ENCODE measurements at places on chromosomes 6 and 20.

DNA sequence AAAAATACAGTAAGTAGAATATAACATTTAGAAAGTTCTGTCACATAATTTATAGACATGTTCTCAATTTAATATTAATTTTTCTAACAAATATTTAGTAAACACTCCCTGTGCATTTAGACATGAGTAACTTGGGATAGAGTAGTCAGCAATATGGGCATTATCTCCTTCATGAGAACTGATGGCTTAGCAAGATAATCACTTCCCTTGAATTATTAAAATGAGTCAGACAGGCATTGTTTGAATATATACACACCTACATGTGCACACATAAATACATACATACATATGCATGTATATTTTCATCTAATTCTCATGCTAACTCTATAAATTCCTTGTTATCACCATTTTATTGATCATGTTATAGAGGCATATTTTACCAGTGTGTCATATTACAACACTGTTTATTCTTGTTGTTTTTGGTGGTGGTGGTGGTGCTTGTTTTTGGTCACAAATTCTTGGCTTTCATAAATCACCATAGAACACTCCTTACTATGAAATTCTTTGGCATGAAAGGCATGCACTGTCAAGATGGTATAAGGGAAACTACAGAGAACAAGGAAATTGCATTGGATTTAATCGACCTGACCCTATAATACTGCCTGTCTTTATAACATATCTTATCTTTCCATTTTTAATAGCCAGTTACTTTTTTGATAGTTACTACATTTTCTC lies 434.5 kb upstream of the MANEA start:
- no peak for DNase-seq

DNA sequence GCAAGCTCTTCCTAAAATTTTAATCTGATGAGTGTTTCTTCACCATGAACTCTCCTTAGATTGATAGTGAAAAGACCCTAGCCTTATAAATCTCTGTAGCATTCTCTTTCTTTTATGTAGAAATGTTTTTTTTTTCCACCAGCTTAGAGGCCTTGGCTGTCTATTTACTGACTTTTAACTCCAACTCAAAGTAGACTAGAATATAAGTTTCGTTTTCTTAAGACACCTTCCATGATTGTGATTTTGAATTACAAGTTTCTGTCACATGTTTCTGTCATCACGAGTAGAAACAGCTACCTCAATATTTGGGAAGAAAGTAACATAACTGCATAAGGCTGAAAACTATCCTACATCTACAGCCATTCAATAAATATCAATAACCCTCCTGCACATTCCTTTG lies 17.8 kb downstream of the ADGRF4 start:
- DNase-seq, result no peak

- DNase-seq, result no peak
Observed at GRCh38 chr20:57840066-57840465, 130.3 kb upstream of the PMEPA1 start.

DNA sequence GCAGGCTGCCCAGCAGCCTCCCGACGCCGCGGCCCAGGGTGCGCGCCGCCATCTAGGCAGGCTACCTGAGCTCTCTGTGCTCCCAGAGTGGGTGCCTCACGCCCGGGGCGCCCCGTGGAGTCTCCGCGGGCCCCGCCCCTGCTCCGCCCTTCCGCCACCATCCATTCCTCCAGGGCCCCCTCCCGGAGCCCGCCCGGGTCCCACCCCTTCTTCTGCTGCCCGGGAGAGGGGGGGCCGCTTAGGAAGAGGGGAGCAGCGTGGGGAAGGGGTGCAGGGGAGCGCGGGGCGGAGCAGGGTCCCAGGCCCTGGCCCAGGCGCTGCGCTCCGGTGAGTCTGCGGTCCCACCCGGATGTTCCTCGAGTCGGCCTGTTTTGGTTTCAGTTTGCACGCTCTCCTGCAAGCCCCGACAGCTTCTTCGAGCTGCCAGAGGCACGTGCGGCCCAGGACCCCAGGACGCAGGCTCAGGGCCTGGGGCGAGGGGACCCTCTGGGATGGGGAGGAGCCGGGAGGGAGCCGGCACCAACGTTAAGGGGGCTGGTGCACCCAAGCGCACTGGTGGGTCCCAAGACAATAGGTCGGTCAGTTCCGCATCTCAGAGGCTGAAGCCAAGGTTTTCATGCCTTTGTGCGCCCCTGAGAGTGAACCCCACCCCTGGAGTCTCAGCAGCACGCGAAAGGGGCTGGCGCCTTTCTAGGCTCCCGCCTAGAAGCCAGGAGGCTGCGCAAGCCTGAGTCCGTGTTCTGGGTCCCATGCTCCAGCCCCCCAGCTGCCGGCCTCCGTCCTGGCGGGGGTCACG lies at the start of gene ACSS1:
TSS of gene ACSS1 (minus strand) at position 89 of the 796 bp plus-strand sequence. CDS start at position 52, 37 bp downstream.
- peak; percentile 73 for DNase-seq

DNA sequence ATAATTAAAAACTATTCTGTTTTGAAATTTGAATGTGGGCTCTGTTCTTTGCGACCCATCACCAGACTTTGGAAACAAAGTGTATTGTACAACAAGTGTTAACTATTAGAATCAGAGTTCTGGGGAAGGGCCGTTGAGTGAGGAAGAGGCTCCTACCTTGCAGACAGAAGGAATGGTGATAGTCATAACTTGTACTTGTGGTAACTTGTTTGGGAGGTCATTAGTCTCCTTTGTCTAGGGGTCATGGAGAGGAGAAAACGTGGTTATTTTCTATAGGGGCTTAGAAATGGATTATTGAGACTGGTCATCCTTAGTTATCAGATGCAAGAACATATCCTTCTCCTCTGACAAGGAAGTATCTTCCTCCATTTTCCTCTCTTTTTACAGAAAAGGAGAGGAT lies 174.8 kb downstream of the BMP2 start:
- DNase-seq, result no peak

- DNase-seq, result no peak
Observed at GRCh38 chr20:14861028-14861699, 523.8 kb upstream of the FLRT3 start.

DNA sequence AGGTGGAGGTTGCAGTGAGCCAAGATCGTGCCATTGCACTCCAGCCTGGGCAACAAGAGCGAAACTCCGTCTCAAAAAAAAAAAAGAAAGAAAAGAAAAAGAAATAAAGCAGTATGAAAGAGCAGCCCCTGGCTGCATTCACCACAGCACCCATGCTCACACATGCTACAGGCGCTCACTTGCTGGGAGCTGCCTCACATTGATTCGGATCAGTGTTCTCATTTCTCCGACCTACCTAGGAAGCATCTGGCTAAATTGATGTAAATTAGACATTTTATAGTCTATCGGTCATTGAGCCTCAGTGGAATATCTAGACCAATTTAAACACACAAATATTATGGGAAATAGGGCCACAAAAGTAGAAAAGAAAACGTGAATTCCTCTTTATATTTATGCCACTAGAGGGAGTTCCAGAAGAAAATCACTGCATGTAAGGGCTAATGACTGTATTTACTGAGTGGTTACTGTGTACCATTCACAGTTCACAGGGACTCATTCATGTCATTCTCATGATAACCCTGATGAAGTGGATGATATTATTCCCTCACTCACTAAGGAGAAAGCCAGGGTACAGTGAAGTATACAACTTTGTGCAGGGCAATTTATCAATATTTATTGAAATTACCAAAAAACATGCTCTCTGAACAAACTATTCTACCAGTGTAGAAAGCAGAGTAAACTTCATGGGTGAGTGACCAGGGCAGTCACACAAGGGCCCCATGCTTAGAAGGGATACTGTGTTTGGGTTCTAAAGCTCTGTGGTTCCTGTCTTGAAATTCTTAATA lies 5.3 kb upstream of the MOG start:
- DNase-seq, result no peak

- peak; percentile 64 for DNase-seq
Observed at GRCh38 chr6:42898891-42899361, 16.9 kb upstream of the PTCRA start.

DNA sequence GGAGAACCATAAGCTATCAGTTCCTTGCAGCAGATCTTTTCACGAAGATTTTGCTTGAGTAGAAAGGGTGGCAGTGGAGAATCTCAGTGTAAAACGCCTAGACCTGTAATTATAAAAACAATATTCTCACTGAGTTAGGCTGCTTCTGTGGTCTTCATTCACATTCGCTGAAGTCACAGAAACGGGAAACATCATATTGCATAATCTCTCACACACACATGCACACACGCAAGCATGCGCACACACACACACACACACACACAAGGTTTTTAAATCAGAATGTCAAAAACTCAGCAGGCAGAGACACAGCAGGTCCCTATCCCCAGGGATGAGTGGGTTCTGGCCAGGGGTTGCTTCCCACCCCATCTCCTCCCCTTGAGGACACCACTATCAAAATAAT lies 175.5 kb downstream of the ATXN1 start:
- DNase-seq, result no peak

GRCh38 chr6:52686878-52687699 lies 16.2 kb downstream of the TMEM14A start:
- no peak for DNase-seq

DNA sequence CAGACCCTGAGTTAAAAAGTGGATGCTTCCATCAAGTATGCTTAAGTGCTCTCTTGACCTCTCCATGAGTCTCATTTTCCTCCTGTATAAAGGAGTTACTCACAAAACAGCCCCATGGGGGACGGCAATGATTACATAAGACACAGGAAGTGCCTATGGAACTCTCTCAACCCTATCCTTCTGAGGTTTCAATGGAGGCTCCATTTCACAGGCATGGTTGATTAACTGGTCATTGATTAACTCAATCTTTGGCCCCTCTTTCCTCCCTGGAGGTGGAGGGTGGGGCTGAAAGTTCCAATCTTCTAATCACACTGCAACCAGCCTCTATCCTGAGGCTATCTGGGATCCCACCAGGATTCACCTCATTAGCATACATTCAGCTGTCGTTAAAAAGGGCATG lies 29.3 kb downstream of the CST8 start:
- no peak for DNase-seq

GRCh38 chr6:35751594-35751993 lies 14.8 kb downstream of the ARMC12 start:
- no peak for DNase-seq

GRCh38 chr6:85677234-85677956 lies 34.7 kb upstream of the SYNCRIP start:
- no peak for DNase-seq

DNA sequence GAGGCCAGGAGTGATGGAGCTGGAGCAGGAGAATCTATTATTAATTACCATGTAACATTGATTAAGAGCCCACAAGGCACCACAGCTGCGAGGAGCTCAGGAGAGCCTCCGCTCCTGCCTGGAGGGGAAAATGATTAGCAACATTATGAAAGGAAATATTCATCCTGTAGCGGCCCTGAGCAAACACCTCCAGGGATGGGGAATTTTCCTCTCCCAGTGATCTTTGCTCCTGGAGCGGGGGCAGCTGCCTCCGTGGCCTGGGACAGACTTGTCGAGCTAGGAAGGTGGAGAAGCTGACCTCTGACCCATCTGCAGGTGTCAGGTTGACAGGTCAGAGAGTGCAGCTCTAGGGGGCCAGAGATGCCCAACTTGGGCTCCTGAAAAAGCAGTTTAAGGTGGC lies 40.1 kb upstream of the SIRPA start:
- no peak for DNase-seq

DNA sequence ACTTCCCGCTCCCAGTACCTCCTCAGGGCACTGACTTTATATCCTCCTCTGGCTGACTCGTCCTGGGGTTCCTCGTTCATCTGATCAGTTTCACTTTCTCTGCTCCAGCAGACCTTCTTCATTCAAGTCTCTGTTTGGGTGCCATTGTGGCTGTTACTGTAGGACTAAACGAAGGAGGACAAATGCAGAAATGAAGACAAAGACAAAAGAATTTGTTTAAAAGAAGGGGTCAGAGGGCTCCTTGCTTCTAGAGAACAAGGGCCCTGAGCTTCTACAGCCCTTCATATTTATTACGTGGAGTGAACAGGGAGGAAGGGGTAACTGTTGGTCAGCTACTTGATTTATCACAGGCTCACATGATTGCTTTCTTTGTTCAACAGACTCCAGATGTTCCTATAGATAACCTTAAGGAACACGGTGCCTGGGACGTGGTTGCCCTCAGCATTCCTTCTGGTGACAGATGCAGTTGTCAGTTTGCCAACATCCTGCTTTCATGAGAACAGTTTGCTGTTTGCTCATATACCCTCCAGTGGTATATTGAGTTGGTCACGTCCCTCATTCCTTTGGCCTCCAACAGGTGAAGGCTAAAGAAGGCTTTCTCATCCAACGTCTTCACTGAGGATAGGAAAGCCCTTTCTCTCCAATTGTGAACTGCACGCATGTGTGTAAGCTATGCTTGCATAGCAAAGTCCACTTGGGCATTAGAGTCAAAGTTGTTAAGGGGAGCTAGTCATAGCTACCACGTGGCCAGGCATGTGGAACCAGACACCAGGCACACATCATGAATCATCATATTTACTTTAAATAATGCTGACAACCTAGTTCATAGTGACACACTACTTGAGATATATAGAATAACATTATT lies 69.1 kb upstream of the BTN3A2 start:
- no peak for DNase-seq

GRCh38 chr6:117194271-117194670 lies 71.1 kb upstream of the VGLL2 start:
- DNase-seq, result no peak

DNA sequence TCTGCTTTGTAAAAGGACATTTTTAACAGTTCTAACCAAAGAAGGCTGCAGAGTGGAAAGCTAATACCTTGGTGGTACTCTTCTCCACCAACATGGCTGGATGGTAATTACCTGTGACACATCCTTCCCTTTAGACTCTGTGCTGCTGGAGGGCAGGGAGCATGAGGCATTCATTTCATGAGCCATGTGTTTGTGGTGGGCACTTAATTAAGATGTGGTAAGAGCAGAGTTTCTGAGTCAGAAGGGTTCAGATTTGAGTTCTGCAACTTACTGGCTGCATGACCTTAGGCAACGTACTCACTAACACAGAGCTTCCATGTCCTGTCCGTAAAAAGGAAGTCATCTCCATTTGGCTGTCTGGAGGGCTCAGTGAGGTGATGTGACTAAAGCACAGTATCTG lies 9.1 kb upstream of the ZNF133 start:
- DNase-seq, result no peak

- no peak for DNase-seq
Observed at GRCh38 chr6:167467793-167468431, 143.0 kb downstream of the TTLL2 start.

DNA sequence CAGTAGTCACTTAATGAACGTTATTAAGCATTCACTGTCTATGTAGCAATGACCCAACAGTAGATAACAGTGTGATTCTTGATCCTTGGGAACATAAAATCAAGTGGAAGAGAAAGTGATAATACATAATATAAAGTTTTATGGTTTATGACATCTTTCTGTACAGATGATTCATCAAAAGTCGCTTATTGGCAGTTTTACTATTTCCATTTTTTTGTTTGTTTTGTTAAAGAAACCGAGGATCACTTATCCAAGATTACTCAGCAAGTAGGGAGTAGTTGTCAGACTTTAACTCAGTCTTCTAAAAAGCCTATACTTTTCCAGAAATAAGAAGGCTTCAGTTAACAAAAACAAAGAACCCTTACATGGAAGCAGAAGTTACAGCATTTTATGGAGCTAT lies 260.8 kb downstream of the ZFAND3 start:
- no peak for DNase-seq

DNA sequence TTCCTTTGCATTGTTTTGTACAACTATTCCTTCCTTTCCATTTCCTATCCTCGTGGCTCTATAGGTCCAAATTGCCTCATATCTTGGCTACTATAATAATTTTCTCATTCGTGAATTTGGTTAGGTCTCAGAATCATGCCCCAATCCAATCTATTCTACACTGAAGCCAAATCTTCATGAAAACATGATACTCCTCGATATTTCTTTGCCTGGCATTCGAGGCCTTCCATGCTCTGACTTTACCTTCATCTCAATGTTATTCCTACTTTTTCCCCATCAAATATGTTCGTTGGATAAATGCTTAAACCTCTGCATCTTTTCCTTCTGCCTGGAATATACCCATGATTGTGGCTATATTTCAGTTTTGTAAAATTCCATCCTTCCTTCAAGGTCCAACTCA lies 30.4 kb downstream of the TCF21 start:
- no peak for DNase-seq

All from activated CD4-positive, CD25-positive, alpha-beta regulatory T cell treated with anti-CD3 and anti-CD28 coated beads, Interleukin-2, amount 50 U/mL, for 72 hours (primary cell).